Stimulated activated CD8-positive, alpha-beta memory T cell treated with anti-CD3 and anti-CD28 coated beads, Interleukin-7, amount 100 ng/mL, for 1 hour (primary cell): ENCODE measurements at places on chromosomes 1 and 21.

DNA sequence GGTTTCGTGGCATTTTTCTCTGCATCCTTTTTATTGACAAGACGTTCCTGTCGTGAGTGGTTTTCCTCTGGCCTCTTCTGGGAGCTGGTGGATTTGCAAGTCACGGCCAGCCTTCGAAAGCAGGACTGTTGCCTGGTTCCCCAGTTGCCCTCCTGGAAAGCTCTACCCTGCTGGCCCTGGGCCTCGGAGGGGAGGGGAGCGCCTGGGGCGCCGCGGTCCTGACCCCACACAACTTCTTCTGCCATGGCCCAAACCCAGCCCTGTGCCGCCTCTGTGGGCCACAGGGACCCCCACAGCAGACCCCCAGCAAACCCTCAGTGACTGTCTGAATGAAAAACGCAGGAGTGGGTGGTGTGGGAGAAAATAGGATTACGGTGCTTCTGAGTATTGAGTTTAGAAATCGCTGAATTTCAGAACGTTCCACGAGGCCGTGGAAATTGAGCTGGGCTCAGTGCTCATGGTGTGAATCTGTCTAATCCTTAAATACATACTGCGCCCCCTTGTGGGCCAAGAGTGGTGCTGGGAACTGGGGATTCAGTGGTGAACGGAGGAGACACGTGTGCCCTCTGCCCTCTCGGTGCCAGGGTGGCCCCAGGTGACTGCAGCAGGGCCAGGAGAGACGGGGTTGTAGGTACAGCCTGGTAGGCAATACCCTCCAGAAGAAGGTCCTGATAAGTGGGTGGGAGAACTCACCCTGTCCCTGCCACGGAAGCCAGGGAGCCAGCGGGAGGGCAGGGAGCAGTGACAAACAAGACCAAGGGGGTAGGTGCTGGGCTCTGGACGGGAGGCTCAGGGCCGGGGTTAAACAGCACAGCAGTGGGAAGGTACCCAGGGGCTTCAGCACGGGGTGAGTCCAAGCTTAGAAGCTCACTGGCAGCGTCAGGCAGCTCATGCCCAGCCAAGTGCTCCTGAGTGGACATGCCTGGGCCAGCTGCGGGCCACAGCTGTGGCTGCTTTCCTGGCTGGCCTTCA is 101.2 kb upstream of the COL6A1 start:
- peak; percentile 34 for DNase-seq

- DNase-seq: no peak
These were observed 2.7 kb downstream of the MOB3C start for GRCh38 chr1:46613661-46614603.

GRCh38 chr1:13864760-13865159 is 164.8 kb downstream of the PRDM2 start:
- no peak for DNase-seq

DNA sequence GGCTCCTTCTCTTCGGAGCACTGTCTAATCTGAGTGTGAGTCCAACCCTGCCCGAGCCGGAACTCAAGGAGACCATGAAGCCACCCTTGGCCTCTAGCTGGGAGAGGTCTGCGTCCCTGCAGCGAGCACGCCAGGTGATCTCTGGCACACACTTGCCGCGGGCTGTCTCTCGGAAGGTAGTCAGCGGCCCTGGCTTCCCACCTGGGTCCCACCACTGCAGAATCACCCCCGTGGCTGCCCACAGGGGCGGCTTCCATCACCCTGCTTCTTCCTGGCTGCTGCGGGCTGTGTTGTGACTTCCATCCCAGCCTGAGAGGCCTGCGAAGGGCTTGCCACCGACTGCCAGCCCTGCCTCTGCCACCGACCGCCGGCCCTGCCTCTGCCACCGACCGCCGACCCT is 17.0 kb downstream of the FAAP20 start:
- no peak for DNase-seq

GRCh38 chr1:119893238-119893791 is 3.0 kb downstream of the ADAM30 start:
- DNase-seq: no peak

DNA sequence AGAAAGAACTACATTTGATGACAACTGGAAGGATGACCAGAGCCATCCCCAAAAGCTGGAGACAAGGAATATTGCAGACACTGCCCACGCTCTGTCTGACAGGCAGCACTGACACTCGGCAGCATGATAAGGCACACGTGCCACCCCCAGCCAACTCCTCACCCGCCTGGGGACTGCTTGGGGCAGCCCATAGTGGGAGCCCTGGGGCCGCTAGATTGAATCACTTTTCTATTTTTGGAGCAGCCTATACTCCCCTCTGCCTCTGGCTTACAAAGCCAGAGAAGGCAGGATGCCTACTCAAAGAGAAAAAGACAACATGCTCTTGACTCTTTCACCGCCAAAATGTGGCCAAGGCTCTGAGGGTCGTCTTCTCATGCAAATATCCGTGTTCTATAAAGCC is 1.3 kb downstream of the SMG5 start:
- no peak for DNase-seq

- DNase-seq: no peak
These were observed 276.7 kb downstream of the PCP4 start for GRCh38 chr21:40143822-40144525.

DNA sequence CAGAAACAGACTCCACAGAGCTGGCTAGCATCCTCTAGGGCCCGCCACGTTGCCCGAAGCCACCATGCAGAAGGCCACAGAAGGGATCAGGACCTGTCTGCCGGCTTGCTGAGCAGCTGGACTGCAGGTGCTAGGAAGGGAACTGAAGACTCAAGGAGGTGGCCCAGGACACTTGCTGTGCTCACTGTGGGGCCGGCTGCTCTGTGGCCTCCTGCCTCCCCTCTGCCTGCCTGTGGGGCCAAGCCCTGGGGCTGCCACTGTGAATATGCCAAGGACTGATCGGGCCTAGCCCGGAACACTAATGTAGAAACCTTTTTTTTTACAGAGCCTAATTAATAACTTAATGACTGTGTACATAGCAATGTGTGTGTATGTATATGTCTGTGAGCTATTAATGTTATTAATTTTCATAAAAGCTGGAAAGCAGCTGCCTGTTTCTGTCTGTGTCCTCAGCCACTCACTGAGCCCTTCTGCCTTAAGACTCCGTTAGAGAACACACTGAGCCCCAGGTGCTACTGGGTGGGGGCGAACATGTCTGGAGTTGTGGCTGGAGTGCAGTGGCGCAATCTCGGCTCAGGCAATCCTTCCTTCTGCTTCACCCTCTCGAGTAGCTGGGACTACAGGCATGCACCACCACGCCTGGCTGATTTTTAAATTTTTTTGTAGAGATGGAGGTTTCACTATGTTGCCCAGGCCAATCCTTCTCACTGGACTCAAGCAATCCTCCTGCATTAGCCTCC is 14.8 kb downstream of the MFSD2A start:
- DNase-seq: no peak

- DNase-seq: no peak
These were observed 28.3 kb upstream of the EPHA8 start for GRCh38 chr1:22534951-22535350.

GRCh38 chr1:27569088-27569460 is 34.9 kb downstream of the AHDC1 start:
- no peak for DNase-seq

DNA sequence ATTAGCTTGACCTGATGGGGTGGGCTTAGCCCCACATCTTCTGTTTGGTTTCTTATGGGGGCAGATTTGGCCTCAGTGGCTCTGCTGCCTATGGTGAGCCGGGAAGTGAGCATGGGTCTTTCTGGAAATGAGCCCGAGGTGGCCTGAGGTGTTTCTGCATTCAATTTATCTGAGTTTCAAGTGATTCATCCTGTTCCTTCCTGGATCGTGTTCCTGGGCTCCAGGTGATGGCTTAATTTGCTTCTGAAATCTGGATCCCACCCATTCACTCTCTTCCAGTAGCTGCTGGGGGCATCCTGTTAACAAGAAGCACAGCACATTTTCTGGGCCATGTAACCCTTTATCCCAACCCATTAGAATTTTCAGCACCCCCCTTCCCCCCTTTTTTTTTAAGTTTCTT is 324.6 kb downstream of the CAMTA1 start:
- DNase-seq: no peak

GRCh38 chr21:33238565-33239255 is 9.0 kb downstream of the IFNAR2 start:
- DNase-seq: no peak

- no peak for DNase-seq
These were observed 91.2 kb upstream of the KCNJ15 start for GRCh38 chr21:38165466-38166172.

DNA sequence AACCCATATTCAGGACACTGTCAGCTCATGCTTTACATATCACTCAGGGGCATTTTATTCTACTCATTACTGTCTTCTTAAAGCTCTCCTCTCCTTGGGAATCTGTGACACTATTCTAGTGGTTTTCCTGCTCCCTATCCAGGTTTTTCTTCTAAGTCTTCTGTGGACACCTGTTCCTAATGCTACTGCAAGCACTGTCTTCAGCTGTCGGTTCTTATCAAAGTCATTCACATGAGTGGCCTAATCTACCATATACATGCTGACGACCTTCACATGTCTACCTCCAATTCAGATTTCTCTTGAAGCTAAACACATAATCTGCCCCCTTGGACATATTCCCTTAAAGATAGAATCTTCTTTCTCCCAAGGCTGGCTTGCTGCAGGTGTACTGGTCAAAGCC is 39.8 kb upstream of the PRRX1 start:
- no peak for DNase-seq

DNA sequence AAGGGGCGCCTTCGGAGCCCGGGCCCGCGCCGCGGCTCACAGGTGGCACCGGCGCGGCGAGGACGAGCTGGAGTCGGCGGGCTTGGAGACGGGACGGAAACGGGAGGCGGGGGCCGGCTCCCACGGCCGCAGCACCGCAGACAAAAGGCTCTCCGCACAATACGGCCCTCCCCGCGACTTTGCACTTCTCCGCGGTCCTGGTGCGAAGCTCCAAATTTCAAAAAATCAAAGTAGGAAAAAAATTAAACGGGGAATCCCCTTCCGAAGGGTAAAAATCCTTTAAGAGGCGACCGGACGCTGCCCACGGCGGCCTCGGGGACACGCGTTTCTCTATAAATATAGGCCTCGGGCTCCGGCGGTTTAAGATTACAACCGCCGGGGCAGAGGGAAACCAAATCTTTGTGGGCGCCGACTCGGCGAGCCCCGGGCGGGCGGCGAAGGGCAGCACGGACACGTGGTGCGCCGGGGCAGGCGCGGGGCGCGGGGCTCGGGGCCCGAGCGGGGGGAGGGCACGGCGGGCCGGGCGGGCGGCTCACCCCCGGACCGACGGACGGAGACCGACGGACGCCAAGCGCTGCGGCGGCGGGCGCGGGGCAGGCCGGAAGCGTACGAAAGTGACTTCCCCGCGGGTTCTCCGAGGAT is 453 bp downstream of the PABPC4 start:
- DNase-seq: peak; percentile 9
